ENCODE measurements at places on chromosomes 7 and 10. TPM values are rescaled to one million over a fixed set of nuclear protein-coding genes. Genes with fewer than 3 reads are reported as not detected.

GRCh38 chr7:27148031-27148755 lies 619 bp upstream of the HOXA6 start:
- no peak for DNase-seq

- no peak for DNase-seq
Measured at GRCh38 chr7:117896339-117896738, 23.1 kb upstream of the CTTNBP2 start.

Gene PPP1R9A
- 5.1 TPM for total RNA-seq

Gene SPDYE6
- not detected for total RNA-seq

Gene DRGX
- not detected for total RNA-seq

Gene OR2A12
- not detected for total RNA-seq
